Globus pallidus (tissue), 1 donor: ENCODE measurements at places on chromosomes 4 and X.

- no peak for DNase-seq
Measured at GRCh38 chrX:148905400-148905799, 405.0 kb downstream of the AFF2 start.

- DNase-seq = no peak
Measured at GRCh38 chr4:73104695-73105094, 35.2 kb upstream of the COX18 start.

DNA sequence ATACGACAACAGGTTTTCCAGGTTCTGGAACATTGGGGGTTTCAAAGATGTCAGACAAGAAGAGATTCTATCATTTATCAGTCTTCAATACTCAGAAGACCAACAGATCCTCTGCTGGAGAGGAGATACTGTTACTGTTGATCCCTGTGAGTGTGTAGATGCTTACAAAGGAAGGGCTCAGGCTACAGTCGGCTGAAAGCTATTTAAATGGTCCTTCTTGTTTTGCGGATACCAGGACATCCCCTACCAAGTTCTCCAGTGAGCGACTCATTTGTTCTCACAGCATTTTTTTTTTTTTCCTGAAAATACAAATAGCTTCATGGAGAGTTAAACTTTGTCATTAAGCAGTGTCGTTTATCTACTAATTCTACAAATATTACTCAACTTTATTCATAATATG is 201.6 kb downstream of the CAMK2D start:
- DNase-seq = no peak

DNA sequence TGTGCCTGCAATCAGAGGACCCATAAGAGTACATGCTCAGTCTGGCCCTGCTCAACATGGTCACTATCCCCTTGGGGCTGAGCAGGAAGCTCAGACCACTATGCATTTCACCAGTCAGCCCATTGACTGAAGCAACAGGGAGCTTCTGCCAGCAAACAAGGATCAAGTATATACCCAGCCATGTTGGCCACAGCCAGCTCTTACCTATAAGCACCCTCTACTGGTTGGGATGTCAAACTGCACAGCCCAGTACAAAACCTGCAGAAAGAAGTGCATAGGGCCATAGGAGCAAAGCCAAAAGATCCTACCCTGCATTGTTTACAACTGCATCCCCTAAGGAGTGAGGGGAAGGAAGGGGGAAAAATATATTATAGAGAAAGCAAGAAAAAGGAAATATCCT is 214.4 kb upstream of the CPEB2 start:
- DNase-seq = no peak

- DNase-seq = peak; percentile 45
Measured at GRCh38 chr4:7381221-7381889, 53.4 kb downstream of the PSAPL1 start.

- DNase-seq = no peak
Measured at GRCh38 chr4:38489011-38489861, 174.8 kb upstream of the KLF3 start.

- DNase-seq = peak; percentile 50
Measured at GRCh38 chrX:68440940-68441339, 7.6 kb upstream of the OPHN1 start.

DNA sequence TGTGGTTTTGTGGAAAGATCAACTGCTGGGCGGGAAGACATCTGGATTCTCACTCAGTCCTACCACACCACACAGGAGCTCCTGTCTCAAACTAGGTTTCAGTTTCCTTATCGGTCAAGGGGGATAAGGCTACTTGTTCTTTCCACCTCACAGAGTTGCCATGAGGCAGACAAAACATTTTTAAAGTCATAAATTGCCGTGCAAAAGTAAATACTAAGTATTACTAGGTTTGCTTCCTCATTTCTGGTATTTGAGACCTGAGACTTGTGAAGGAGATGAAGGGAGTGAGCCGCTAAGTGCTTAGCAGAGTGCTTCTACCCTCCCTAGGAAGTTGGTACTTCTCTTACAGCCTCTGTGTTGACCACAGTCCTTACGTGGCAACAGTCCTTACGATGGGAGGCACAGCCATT is 1.5 kb downstream of the LAP3 start:
- DNase-seq = peak; percentile 19

DNA sequence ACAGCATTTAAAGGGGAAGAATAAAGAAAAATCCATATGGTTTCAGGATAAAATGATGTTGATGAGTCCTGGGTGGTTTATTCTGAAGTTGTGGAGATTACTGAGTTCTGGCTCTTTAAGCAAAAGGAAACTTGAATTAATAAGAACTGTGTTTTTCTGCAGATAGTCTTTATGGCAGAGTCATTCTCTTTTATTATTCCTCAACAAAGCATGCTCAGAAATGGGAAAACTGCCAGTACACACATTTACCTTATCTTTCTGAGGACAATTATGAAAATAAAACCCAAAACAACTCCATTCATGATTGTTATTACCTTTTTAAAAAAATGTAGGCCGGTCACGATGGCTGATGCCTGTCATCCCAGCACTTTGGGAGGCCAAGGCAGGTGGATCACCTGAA is 58.5 kb downstream of the ADD1 start:
- no peak for DNase-seq

- no peak for DNase-seq
Measured at GRCh38 chrX:13934731-13935130, 95.0 kb downstream of the GEMIN8 start.
